Spinal cord (tissue), 10 donors: ENCODE measurements at places on chromosomes 11 and 22. TPM values are rescaled to one million over a fixed set of nuclear protein-coding genes. Genes with fewer than 3 reads are reported as not detected.

B3GAT3 gene
- 26.6 TPM for total RNA-seq

CSF2RB gene
- total RNA-seq: 1.9 TPM

GRCh38 chr22:24588757-24589481, 4.0 kb downstream of the LRRC75B start:
- peaks cover 65% of the 10 kb centered on the region for H3K36me3 ChIP-seq
- peak overlapping the region; percentile 92 for H3K27ac ChIP-seq
- peak; percentile 22 for DNase-seq
- no peaks in the 10 kb centered on the region for H3K27me3 ChIP-seq
- no peak overlapping the region for H3K4me3 ChIP-seq

GRCh38 chr11:36091256-36091811, 147.5 kb downstream of the LDLRAD3 start:
- H3K4me1 ChIP-seq: peaks cover 12% of the 10 kb centered on the region
- peaks cover 2% of the 10 kb centered on the region for H3K36me3 ChIP-seq
- no peak overlapping the region for H3K27ac ChIP-seq
- no peak for DNase-seq

- H3K36me3 ChIP-seq: no peaks in the 10 kb centered on the region
- no peaks in the 10 kb centered on the region for H3K27me3 ChIP-seq
- H3K4me1 ChIP-seq: no peaks in the 10 kb centered on the region
- no peak for DNase-seq
- no peak overlapping the region for H3K27ac ChIP-seq
- H3K4me3 ChIP-seq: no peak overlapping the region
Observed at GRCh38 chr11:69361466-69361865, 67.5 kb downstream of the MYEOV start.

DNA sequence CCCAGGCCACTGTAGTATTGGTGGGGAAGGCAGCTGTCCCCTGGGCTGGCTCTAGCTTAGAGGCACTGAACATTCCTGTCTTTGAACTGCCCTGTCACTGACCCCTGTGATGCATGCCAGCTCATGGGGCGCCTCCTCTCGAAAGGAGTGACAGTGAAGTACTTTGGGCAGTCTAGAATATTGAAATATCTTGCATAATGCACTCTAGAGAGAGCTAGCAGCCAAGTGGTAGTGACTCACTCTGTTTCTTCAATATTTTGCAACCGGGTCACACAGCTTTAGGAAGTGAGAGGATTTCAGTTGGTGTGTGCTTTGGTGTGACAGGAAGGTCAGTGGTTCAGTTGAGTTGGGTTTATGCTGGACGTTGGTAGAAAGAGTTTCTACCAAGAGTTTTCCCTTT, 35.5 kb upstream of the ST14 start:
- no peaks in the 10 kb centered on the region for H3K27me3 ChIP-seq
- no peak for DNase-seq
- H3K4me1 ChIP-seq: peaks cover 4% of the 10 kb centered on the region
- no peak overlapping the region for H3K4me3 ChIP-seq
- peak overlapping the region; percentile 29 for H3K27ac ChIP-seq
- H3K36me3 ChIP-seq: peaks cover 42% of the 10 kb centered on the region

- no peaks in the 10 kb centered on the region for H3K27me3 ChIP-seq
- H3K4me1 ChIP-seq: no peaks in the 10 kb centered on the region
- no peak overlapping the region for H3K27ac ChIP-seq
- DNase-seq: no peak
- no peaks in the 10 kb centered on the region for H3K36me3 ChIP-seq
- no peak overlapping the region for H3K4me3 ChIP-seq
Observed at GRCh38 chr11:4580124-4580523, 1.4 kb upstream of the OR52I2 start.

DNA sequence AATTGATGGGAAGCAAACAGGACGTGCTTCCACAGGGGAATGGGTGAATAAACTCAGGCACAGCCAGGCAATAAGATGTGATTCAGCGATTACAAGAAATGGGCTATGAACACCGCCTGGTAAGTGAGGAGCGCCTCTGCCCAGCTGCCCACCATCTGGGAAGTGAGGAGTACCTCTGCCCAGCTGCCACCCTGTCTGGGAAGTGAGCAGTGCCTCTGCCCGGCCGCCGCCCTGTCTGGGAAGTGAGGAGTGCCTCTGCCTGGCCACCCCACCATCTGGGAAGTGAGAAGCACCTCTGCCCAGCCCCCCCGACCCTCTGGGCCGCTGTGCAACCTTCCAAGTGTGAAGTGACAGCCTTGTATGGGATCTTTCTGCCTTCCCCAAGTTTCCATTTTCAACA, 73.2 kb upstream of the PRR5 start:
- no peak overlapping the region for H3K27ac ChIP-seq
- H3K36me3 ChIP-seq: no peaks in the 10 kb centered on the region
- no peak for DNase-seq
- H3K4me1 ChIP-seq: peaks cover 20% of the 10 kb centered on the region

DNA sequence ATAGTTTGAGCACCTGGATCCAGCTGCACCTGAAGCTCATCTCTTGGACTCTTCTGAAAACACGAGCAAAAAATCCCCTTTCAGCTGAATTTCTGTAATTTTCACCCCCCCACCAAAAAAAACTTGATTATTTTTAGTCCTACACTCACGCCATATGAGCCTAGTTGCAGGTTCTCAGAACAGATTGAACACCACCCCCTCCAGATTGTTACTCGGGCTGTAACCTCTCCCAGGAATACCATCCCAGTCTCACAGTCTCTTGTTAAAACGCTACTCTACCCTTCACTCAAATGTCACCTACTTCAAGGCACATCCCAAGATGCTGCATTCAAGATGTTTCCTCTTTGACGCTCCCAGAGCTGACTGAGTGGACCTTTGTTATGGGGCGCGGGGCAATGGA, 96.3 kb upstream of the PRDM11 start:
- H3K27ac ChIP-seq: no peak overlapping the region
- H3K36me3 ChIP-seq: no peaks in the 10 kb centered on the region
- no peaks in the 10 kb centered on the region for H3K27me3 ChIP-seq
- DNase-seq: no peak
- H3K4me1 ChIP-seq: peaks cover 10% of the 10 kb centered on the region

GRCh38 chr11:111734101-111734953, 31.9 kb downstream of the PPP2R1B start:
- peak overlapping the region; percentile 98 for H3K27ac ChIP-seq
- H3K4me1 ChIP-seq: peaks cover 79% of the 10 kb centered on the region
- H3K4me3 ChIP-seq: no peak overlapping the region
- H3K27me3 ChIP-seq: no peaks in the 10 kb centered on the region
- H3K36me3 ChIP-seq: peaks cover 13% of the 10 kb centered on the region

DNA sequence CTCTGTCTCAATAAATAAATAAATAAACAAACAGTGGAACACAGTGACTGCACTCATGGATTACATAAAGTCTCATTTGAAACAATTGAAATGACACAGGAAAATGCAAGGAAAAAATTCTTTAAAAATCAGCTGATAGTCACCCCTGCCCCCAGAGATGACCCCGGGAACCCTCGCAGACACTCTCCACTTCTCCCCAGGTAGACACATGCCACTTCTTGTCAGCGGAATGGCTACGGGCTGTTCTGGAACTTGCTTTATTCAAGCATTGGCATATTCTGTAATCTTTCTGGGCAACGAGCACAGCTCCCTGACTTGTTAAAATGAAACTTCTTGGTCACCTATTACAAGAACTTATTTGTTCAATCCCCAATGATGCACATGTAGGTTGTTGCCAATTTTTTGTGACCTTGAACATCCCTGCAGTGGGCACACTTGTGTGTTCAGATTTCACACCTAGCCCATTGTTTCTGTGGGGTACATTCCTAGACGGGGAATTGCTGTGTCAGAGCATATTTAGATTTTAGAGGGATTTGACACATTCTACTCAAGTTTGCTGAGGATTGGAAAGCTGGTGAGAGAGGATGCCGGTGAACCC, 32.8 kb downstream of the MYEOV start:
- H3K27ac ChIP-seq: no peak overlapping the region
- H3K27me3 ChIP-seq: no peaks in the 10 kb centered on the region
- H3K4me3 ChIP-seq: no peak overlapping the region
- DNase-seq: no peak

DNA sequence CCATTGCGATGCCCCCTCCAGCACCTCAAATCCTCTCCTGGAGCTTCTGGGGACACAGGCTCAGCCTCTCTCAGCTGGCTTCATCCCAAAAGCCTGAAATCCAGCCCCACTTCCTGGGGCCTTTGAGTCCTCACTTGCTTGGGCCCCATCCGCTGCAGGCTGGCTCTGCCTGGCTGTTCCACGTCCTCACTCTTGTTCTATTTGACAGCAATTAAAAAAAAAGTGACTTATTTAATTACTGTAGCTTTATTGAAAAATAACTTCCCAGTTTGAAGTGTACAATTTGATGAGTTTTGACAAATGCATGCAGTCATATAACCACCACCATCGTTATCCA, 27.2 kb downstream of the PARVG start:
- no peak overlapping the region for H3K4me3 ChIP-seq
- no peak for DNase-seq
- peaks cover 3% of the 10 kb centered on the region for H3K36me3 ChIP-seq
- no peaks in the 10 kb centered on the region for H3K27me3 ChIP-seq
- H3K4me1 ChIP-seq: no peaks in the 10 kb centered on the region
- H3K27ac ChIP-seq: no peak overlapping the region

GRCh38 chr11:69921128-69922014, 102.2 kb upstream of the FGF3 start:
- H3K4me3 ChIP-seq: no peak overlapping the region
- DNase-seq: no peak
- peaks cover 14% of the 10 kb centered on the region for H3K27me3 ChIP-seq
- peaks cover 21% of the 10 kb centered on the region for H3K4me1 ChIP-seq
